Cardiac muscle cell (in vitro differentiated cells and primary cell): ENCODE measurements at places on chromosomes 3 and 15.

DNA sequence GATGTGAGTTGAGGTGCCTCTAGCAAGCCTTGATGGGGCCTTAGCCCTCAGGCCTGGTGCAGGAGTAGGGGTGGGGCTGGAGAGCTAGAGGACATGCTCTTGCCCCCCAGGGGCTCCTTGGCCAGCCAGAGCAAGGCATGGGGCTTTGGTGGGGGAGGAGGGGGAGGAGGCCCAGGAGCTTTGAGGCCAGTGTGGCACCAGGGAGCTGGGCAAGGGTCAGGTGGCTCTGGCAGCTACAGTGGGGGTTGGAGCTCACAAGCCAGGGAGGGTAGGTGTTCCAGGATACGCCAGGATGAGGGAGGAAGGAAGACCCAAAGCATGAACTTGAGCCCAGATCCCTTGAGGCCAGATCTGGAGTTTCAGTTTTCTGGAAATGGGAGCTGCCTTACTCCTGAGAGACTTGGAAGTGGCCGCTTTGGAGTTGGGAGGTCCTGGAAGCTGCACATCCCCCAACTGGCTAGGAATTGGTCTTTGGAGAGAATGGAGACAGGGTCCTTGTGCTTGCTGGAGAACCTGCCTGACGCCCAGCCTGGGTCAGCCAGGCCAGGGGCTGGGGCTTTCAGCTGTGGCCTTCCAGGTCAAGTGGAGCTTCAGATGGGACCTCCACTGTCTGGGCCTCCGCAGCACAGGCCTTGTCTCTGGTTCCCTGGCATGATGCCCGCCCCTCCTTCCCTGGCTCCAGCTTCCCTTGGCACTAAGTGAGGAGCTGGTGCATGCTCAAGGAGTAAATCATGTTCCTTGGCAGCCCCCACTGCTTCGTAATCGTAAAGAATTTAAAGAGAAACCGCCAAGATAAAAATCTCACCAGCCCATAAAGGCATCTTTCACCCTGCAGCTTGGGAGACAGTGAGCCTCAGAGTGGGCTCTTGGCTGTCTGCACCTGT is 8.7 kb downstream of the SEMA3F start:
- DNase-seq, result no peak

DNA sequence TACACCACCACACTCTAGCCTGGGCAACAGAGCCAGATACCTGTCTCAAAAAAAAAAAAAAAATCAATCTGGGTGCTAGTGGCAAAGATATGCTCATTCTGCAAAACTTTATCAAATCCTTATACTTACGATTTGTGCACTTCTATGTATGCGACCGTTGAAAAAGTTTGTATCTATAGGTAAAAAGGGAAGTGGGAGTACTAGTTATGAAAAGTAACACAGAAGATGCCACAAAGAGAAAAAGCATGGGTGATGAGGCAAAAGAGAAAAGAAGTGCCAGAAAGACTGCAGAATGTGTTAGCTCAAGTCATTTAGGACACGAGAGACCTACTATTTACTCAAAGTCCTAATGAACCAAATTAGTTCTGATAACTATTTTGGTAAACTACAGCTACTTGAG is 407.8 kb downstream of the SHQ1 start:
- DNase-seq, result no peak

GRCh38 chr3:56783644-56784447 is 17.9 kb downstream of the ARHGEF3 start:
- DNase-seq, result no peak

GRCh38 chr15:29094711-29095110 is 174.9 kb downstream of the NSMCE3 start:
- no peak for DNase-seq

DNA sequence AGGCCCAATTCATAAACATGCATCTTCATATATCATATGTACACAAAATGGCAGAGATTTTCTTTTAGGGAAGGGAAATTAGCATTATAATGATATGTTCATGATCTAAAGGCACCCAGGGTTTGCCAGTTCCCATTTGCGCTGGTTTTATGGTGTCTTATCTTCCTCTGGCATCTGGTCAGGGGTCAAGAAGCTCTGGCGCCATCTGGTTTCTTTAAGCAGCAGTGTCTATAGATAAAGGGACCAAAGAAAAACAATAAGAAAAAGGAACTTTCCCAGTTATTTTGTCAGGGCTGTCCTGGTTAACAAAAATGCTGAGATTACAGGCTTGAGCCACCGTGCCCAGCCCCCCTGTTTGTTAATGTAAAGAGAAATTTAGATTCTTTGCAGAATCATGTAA is 3.3 kb upstream of the DCP1A start:
- peak; percentile 52 for DNase-seq

DNA sequence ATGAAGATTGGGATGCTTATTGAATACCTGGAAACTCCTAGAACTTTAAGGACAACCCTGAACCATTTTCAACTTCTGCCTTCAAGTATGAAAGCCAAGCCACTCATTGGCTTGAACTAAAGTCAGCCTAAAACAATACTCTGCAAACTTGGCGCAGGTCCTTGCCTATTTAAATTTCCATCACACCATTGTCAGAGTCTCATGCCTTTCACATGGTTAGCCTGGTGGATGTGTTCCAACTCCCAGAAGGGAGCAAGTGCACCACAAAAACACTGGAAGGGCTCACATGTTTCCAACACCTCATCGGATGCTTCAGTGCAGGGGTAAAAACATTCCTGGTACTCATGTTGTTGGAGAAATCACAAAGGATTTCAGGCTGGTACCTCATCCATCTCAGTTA is 511.6 kb upstream of the MDFIC2 start:
- no peak for DNase-seq

DNA sequence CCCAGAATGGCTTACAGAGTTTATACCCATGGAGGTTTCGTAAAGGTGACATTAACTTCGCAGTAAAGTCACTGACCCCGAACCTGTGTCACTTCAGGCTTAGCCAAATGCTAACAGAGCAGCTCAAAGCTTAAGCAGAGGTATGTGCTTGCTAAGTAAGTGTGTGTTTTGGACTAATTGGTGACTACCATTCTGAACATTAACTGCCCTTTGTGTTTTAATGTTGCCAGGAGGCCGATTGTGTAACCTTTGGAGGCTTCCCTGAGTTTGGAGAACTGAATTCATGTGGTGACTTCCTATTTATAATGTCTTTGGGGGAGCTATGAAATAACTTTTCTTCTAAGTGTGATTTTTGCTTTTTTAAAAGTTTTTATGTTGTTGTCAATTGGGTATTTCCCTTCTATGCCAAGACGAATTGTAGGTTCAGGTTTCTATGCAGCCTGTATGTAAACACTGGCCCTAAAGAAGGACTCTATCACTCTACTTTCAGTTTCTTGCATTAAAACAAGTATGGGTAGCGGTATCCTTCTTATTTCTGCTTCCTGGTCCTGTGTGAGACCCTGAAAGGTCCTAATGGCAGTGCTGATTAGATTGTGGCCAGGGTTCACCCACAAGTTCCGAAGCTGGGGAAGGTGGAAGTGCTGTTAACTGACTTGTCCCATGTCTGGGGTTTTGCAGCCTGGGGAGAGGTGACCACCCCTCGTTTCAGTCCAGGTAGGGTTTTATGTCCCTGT is 86.3 kb downstream of the IGF1R start:
- DNase-seq, result no peak

DNA sequence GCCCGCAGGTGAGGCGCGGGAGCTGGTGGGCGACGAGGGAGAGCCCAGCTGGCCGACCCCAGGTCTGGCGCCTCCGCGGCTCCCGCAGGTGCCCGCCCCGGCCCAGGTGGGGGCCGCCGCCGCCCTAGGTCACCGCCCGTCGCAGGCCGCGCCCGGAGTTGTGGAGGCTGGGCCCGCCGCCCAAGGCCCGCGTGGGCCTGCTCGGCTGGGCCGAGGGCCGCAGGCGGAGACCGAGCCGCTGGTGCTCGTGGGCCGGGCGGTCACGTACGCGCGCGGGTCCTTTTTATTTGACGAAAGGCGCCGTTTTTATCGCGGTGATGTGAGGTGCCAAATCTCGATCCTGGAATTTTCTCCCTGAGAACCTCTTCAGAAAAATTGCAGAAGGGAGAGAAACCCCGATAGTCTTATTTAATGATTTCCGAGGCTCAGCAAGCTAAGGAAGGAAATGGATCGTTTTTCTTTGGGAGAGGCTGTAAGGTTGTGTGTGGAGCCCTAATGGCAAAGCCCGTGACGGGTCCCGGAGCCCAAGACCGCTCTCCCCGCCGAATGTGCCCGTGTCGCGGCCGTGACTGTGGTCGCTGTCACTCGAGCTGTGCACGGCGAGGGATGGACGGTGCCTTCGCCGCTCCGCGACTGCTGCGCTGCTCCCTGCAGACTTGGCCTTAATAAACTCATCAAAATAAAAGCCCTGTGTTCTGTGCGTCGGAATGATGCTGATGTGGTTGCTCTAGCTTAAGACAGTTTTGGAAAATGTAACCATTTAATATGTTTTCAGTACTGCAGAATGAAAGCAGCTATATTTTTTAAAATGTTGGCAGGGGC is 612 bp downstream of the APPL1 start:
- DNase-seq, result peak; percentile 64

- DNase-seq, result peak; percentile 86
Measured at GRCh38 chr15:64224511-64224910, 61.7 kb upstream of the PPIB start.

GRCh38 chr3:179703816-179704215 is 51.0 kb downstream of the USP13 start:
- DNase-seq, result no peak

- no peak for DNase-seq
Measured at GRCh38 chr15:39266890-39267289, 314.0 kb upstream of the THBS1 start.

DNA sequence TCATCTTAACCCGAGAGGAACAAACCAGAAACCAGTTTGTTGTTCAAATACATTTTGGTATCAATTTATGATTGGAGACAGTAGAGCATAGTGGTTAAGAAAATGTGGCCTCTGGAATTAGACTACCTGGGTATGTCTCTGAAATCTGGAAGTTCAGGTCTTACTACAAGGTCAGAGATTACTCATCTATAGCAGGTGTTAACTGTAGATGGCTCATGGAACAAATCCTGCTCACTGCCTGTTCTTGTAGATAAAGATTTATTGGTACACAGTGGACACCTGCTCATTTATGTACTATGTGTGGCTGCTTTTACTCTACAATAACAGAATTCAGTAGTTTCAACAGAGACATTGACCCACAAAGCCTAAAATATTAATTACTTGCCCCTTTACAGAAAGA is 413.3 kb downstream of the CNTN6 start:
- DNase-seq, result no peak

DNA sequence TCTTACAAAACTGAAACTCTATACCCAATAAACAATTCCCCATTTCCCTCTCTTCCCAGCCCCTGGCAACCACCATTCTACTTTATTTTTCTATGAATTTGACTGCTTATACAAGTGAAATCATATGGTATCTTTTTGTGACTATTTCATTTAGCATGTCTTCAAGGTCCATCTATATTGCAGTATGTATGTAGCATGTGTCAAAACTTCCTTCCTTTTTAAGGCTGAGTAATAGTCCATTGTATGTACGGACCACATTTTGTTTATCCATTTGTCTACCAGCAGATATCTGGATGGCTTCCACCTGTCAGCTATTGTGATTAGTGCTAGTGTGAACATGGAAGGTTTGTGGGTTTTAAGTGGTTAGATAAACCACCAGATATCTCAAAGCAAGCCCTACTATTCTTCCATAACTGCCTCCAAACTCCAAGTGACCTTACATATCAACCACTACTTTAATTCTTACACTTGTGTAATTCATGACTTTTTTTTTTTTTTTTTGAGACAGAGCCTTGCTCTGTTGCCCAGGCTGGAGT is 134.7 kb downstream of the TMCC1 start:
- DNase-seq, result no peak

GRCh38 chr15:70504299-70504951 is 258.9 kb downstream of the UACA start:
- DNase-seq, result peak; percentile 78

DNA sequence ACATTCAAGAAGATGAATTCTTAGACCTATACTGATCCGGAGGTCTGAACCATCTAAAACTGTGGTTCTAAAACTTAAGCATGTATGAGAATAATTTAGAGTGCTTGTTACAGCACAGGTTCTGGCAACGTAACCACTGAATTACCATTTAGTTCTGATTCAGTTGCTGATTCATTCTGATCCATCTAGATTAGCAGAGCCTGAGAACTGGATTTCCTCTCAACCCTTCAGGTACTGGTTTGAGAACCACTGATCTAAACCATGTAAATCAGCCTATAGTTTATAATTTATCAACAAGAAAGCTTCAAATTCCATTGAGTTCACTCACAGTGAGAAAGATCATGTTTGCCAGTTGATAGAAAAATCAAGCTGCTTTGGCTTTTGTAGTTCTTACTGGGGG is 1001.1 kb upstream of the EPHA6 start:
- no peak for DNase-seq

DNA sequence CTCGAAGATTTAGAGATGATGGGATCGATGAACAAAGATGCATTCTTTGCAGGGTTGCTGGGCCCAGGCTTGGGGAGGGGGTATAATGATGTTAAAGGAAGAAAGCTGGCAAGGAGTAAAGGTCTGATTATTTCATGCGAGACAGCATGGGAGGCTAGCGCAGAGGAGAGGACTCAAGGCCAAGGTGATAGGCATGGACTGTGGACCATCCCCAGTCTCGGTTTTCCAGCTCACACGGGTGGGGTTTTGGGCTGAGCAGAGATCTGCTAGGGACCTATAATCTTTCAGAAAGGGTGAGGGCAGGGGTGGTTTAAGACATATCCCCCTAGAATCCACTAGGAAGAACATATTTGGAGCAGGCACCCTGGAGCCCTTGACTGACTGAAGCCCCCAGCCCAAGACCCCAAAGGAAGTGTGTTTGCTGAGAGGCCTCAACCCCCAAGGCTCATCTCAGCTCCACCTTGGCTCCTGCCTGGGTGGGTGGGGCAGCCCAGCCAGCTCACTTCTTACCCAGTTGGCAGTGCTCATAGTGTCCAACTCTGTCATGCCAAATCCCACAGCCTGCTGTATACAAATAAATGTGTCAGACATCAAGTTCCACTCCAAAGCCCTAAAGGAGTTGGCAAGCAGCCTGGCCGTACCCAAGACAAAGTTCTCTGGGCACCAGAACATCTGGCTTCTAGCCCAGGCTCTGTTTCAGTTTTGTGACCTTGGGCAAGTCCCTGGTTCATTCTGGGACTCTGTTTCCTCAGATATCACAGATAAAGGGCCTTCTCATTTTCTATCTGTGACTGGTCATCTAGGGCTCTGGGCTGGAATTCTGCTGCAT is 17.9 kb downstream of the ACSBG1 start:
- DNase-seq, result peak; percentile 18

- DNase-seq, result peak; percentile 10
Measured at GRCh38 chr15:37375519-37375918, 275.2 kb upstream of the MEIS2 start.

- DNase-seq, result peak; percentile 74
Measured at GRCh38 chr3:174488527-174488926, 370.6 kb upstream of the NAALADL2 start.

DNA sequence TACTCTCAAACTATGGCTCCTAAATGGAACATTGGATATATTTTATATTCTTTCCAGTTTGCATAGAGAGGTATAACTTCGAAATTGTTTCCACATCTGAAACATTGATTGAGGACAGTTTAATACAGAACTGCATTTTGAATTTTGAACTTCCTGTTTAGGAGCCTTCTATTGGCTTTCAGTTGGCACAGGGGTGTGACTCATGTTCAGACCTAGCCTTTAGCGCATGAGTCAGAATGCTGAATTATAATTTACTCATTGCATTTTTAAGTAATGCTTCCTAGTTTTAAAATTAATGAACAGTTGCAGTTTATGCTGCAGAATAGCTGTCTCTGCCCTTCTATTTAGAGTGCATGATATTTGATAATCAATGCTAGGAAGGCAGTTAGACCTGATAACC is 751.7 kb downstream of the CADM2 start:
- DNase-seq, result no peak

- no peak for DNase-seq
Measured at GRCh38 chr3:13662238-13662847, 113.4 kb downstream of the FBLN2 start.
